HT-29 (cell line): ENCODE measurements at places on chromosomes 2 and 18. TPM values are rescaled to one million over a fixed set of nuclear protein-coding genes. Genes with fewer than 3 reads are reported as not detected.

PARD3B gene
- total RNA-seq = 1.8 and 3.9 TPM in 2 replicates

DNA sequence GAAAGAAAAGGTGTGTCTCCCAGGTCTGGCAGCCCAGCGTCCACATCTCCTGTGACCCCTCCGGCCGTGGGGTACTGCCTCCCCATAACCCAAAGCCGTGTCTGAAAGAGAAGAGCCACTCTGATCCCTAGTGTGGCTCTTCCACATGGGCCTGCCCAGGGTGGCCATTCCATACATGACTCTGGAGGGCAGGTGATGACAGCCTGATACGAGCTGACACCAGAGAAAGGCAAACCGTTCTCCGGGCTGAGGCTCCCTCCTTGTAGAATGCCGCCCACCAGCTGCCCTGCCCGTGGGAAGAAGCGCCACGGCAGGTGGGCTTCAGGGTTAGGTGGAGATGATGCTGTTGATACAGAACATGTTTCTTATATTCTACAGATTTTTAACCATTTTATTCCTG lies 451.6 kb upstream of the SALL3 start:
- no peak for DNase-seq

DNA sequence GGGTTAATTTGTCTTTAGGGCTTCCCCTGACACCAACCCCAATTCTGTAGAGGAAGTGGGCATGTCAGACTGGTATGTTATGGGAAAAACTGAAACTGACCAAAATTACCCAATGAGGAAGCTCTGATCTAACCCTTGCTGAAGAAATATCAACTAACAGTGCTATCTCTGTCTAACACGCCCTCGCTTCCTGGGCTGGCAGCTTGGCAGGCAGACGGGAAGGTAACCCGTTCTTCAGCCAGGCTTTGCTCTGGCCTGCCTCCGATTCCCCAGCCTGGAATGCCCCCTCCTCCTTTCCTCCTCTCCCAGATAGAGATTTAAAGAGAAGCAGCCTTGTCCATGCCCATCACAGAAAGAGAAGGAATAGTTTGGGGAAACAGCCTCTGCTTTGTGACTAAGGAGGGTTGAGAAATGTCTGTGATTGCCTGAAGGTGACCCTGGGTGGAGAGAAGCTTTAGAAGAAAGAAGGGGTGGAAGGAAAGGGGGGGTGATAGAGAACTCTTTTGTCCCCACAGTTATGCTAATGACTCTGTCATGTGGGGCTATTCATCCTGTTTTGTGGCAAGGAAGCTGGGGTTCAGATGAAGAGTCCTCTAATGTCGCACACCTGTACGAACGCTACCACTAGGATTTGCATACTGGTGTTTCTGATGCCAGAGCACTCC lies 15.4 kb downstream of the HK2 start:
- DNase-seq = no peak

GRCh38 chr2:126887506-126887905 lies 11.2 kb upstream of the TEX51 start:
- no peak for DNase-seq

- DNase-seq = no peak
Measured at GRCh38 chr2:134282629-134283400, 28.9 kb downstream of the MGAT5 start.
